Hypothalamus (tissue), 51 donors: ENCODE measurements at places on chromosomes 7 and 10.

DNA sequence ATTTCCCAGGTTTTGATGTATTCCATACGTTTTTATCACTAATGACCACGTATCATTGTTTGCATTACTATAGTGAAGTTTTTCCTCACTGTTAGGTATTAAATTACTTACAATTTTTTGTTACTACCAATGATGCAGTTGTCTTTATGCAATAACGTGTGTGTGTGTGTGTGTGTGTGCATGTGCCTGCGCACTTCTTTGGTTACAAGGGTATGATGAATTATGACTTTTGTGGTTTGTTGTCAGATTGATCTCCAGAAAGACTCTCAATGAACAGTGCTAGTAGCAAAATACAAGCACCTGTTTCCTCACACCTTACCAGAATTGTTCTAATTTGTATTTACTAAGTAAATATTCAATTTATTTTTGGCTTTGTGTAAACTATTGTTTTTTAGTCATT is 51.5 kb downstream of the MCMBP start:
- no peak for DNase-seq

- no peak for DNase-seq
Measured at GRCh38 chr10:125024497-125025234, 82.7 kb downstream of the ZRANB1 start.

- no peak for DNase-seq
Measured at GRCh38 chr10:85448716-85449115, 917.9 kb downstream of the GRID1 start.

DNA sequence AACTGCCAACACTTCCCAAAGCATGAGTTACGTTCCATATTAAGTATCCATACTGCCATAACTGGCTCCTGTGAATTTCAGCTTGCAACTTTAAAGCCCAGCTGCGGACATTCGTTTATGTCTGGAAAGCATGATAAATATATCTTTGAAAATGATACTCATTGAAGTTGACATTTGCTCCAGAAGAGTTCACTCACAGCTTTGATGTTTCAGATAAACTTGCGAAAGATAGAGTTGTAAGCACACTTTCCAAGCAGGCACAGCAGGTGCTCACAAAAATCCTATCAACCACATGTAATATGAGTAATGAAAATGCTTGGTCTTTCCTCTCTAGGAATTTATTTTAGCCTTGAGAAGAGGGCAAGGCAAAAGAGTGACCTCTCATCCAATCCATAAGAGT is 4.5 kb downstream of the CHCHD3 start:
- no peak for DNase-seq

DNA sequence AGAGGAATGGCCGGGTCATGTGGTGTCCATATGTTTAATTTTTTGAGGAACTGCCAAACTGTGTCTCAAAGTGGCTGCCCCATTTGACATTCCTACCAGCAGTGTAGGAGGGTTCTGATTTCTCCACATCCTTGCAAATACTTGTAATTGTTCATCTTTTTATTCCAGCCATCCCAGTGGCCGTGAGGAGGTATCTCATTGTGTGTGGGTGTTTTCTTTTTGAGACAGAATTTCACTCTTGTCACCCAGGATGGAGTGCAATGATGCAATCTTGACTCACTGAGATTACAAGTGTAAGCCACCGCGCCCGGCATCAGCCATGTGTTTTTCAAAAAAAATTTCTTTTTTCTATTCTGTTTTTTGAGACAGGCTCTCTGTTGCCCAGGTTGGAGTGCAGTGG is 38.7 kb upstream of the DLG5 start:
- no peak for DNase-seq

DNA sequence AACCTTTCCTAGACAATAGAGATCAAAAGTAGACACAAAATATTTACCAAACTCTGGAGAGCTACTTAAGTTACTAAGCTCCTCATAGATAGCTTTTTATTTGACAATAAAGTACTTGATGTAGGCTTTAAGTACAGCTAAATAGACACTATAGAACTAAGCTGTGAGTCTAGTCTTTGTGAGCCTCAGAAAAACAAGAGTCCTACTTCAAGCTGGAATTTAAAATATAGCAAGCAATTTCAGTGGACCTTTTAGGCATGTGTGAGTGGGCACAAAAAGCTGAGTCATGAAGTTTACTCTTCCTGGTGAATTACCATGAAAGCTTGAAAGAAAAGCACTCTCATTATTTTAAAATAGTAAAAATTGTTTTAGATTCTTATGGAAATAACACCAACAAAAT is 76.1 kb downstream of the ADD3 start:
- no peak for DNase-seq

DNA sequence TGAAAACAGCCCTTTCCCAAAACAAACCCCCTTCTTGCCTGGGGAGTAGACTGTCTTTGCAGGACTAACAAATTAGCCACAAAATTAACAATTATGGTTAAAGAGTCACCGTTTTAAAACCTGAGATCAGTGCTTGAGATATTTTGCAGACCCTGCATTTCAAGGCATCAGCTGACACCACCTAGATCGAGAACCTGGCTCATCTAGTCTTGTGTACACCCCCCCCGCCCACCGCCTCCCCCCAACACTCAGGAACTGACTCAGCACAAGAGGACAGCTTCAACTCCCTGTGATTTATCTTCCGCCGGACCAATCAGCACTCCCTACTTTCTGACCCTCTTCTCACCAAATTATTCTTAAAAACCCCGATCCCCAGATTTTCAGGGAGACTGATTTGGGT is 737.1 kb downstream of the PHTF2 start:
- no peak for DNase-seq

DNA sequence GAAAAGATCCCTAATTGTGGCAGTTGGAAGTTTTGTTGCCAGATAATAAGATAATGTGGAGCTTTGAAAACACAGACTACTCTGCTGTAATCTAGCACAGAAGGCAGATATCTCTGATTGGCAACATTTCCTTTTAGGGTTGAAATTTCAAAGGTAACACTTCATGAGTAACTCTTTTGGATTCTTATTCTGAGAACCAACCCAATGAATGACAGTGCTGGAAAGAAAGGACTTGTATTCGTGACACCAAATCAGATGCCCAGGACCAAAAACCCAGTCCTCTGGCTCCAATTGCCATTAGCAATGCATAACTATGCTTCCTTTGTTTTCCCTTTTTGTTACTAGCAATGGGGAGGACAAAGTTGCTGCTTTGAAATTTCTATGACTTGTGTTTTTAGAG is 41.0 kb upstream of the ELMO1 start:
- no peak for DNase-seq

GRCh38 chr7:34596887-34597286 is 61.1 kb upstream of the NPSR1 start:
- DNase-seq: no peak

- no peak for DNase-seq
Measured at GRCh38 chr7:123265853-123266252, 66.1 kb upstream of the SLC13A1 start.

DNA sequence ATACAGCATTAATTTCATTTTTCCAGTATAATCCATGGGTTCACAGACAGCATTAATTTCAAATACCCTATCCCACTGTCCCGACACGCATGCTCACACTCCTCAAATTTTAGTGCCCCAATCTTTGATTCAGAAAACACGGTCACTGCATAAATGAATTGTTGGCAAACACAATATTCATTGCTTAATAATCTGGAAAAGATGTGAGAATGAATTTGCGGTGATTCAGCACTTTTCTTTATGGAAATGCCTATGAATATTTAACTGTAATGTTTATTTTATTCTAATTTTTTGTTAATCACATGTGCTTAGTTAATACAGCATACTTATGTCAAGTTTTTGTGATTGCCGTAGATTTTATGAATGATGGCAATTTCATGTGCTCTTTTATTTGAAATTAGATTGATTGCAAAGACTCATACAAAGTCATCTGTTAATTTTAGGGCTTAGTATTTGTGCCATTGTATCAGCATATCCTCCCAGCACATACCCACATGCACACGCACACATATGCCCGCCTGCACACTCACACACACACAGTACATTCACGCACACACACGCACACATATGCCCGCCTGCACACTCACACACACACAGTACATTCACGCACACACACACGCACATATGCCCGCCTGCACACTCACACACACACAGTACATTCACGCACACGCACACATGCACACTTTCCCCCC is 35.1 kb downstream of the MACROH2A2 start:
- no peak for DNase-seq
